ENCODE measurements at places on chromosomes 2 and 18. TPM values are rescaled to one million over a fixed set of nuclear protein-coding genes. Genes with fewer than 3 reads are reported as not detected.

DNA sequence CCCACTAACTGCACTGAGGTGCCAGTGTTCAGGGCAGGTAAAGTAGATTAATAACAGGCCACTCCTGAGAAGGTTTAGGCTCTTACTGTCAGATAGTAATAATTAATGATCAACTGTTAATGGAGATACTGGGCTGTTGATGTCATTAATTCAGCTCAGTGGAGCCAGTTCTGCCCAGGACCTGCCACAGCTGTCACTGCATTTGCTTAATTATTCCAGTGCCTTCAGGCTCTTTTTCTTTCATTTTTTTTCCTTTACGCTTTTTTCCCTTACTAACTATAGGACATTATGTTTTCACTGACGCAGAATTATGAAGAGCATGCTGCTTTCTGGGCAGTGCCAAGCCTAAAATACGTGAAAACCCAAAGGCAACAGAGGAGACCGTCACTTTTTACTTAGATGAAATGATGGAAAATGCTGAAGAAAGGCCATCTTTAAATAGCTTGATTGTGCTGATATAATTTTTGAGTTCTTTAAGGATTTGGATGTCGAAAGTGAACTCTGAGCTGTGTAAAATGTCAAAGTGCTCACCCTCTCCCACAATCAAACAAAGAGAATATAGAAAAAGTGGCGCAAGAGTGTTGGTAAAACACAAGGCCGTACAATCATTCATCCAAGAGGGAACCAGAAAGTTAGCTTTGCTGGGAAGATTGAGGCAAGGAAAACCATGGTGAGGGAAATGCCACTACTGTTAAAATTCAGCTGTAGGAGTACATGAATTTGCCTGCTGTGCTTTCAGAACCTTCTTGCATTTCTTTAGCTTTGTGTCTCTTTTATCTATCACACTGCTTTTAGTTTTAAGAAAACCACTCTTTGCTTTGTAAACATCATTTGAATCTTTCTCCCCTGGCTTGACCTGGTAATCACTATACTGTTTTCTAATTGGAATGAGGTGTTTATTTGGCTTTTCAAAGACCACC, 192.0 kb upstream of the ZEB2 start:
- H3K27me3 ChIP-seq, result no peaks in the 10 kb centered on the region

DNA sequence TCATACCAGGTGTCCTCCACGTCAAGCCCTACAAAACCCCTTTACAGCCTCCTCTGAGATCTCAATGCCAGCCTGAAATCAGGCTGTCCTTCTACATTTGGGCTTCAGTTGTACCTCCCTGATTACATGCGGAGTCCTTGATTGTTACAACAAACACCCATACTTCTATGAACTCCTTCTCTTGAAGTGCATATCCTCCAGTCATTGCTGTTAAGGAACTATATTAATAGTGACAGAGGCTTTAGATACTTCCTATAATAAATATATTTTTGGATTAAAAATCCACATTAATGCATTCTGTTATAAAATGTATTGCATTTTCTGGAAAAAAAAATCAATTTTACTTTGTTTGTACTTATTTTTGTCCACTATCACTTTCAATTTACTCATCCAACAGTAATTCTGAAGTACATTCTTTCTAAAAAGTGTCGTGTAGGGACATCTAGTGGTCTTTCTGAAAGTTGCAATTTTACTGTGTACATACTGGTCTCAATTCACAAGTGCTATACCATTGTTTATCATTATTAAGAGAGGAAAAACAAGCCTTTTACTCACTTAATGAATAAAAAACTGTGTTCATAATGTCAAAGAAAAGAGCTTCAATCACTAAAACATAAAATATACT, 316.4 kb downstream of the DSEL start:
- H3K27me3 ChIP-seq, result no peaks in the 10 kb centered on the region
- no peak overlapping the region for H3K27ac ChIP-seq
- peak; percentile 52 for DNase-seq

GRCh38 chr2:190382851-190383250, 25.3 kb upstream of the MFSD6 start:
- peaks cover 7% of the 10 kb centered on the region for H3K4me1 ChIP-seq
- no peak overlapping the region for H3K4me3 ChIP-seq
- no peaks in the 10 kb centered on the region for H3K27me3 ChIP-seq
- no peak overlapping the region for H3K27ac ChIP-seq
- DNase-seq, result peak; percentile 58

DNA sequence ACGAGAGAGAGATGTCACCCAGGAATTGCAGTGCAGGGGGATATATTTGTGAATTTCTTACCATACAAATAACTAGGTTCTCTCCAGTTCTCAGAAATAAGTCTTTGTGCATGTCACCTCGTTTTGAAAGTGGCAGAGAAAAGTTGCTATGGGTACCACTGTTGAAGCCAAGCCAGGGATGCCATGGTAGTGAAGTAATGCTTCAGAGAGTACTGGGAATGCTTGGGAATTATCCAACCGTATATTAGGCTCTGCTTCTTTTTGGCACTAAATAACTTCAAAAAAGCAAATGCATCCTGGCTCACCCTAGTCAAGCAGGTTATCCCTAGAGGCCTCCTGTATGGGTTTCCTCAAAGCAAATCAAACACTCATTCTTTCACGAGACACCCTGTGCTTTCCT, 50.7 kb upstream of the DDX18 start:
- H3K4me1 ChIP-seq, result no peaks in the 10 kb centered on the region
- H3K27ac ChIP-seq, result no peak overlapping the region
- no peaks in the 10 kb centered on the region for H3K27me3 ChIP-seq

- no peak overlapping the region for H3K4me3 ChIP-seq
- H3K27ac ChIP-seq, result no peak overlapping the region
- peak; percentile 41 for DNase-seq
- H3K27me3 ChIP-seq, result no peaks in the 10 kb centered on the region
- H3K36me3 ChIP-seq, result no peaks in the 10 kb centered on the region
Observed at GRCh38 chr18:48326901-48327675, 82.1 kb downstream of the ZBTB7C start.

GRCh38 chr2:170218456-170218855, 40.5 kb downstream of the MYO3B start:
- no peak overlapping the region for H3K4me3 ChIP-seq
- H3K27me3 ChIP-seq, result no peaks in the 10 kb centered on the region
- H3K36me3 ChIP-seq, result no peaks in the 10 kb centered on the region
- H3K27ac ChIP-seq, result no peak overlapping the region
- no peak for DNase-seq

The SPEG gene
- 275 TPM for total RNA-seq

The SLC38A11 gene
- not detected for total RNA-seq

The LINC00305 gene
- 0.21 TPM for total RNA-seq

The SERPINB7 gene
- not detected for total RNA-seq

The IMPACT gene
- 15.6 TPM for total RNA-seq

The CPO gene
- total RNA-seq, result 0.11 TPM

The CAVIN2 gene
- 0.74 TPM for total RNA-seq
